ENCODE measurements at places on chromosomes 16 and 17.

DNA sequence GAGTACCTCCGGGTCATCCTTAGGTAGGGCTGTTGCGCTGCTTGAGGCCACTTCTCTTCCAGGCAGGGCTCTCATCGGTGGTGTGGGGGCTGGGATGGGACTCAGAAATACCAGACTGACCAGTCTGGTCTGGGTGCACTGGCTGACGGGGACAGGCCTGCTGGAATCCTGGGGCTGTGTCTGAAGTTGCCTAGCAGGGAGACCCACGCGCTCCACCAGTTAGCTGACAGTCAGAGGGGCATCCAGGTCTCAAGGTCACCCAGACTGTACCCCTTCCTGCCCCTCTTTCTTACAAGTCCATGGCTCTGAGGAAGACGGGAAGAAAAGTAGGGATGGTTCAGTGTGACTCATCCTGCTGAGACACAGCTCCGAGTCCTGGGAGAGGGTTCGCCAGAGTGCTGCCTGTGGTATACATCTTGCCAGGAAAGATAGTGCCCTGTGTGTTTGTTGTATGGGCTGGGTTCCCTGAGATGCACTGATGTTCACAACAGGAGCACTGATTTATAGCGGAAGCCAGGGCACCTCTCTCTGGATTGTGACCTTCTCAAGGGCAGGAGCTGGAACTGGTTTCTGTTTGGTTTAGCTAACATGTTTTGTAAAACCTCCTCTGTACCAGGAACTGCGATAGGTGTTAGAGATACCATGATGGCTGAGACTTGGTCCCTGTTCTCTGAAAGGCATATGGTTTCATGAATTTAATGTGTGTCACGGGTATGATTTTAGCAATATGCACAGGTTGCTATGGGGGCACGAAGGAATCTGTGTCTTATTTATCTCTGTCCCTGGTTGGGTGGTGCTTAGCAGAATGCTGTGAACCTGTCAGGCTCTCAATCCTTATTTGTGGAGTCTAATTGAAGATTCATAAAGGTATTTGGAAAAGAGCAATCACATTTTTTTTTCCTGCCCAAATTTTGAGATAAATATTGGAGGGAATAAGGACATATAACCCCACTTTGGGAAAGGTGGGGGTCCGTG lies 97.5 kb downstream of the OR1D5 start:
- peak; percentile 50 for DNase-seq

- DNase-seq, result no peak
Observed at GRCh38 chr16:15644267-15644961, 1.5 kb upstream of the MARF1 start.

GRCh38 chr17:73856556-73856955 lies 212.3 kb upstream of the SDK2 start:
- no peak for DNase-seq

- DNase-seq, result no peak
Observed at GRCh38 chr17:72400863-72401262, 280.0 kb downstream of the SOX9 start.

GRCh38 chr16:56869513-56870275 lies 4.7 kb downstream of the SLC12A3 start:
- peak; percentile 39 for DNase-seq

- no peak for DNase-seq
Observed at GRCh38 chr17:59892251-59892923, 356 bp downstream of the TUBD1 start.

- no peak for DNase-seq
Observed at GRCh38 chr17:53470626-53471025, 352.1 kb upstream of the KIF2B start.

DNA sequence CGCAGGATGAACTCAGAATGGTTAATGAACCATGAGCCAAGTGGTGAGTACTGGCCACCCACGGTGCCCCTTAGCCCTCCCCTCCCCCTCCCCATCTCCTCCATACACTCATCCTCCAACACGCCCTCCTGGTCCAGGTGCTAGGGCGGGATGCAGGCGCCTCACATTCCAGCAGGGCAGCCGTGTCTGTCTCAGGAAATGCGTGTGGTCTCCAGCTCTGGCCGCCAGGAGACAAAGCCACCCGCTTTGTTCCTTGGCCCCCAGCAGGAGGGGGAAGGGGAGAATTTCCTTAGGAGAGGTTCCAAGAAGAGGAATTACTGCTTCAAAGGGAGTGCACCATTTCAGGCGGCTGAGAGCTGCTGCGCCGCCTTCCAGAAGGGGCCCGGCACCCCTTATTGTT lies 29.7 kb upstream of the RMI2 start:
- DNase-seq, result peak; percentile 45

DNA sequence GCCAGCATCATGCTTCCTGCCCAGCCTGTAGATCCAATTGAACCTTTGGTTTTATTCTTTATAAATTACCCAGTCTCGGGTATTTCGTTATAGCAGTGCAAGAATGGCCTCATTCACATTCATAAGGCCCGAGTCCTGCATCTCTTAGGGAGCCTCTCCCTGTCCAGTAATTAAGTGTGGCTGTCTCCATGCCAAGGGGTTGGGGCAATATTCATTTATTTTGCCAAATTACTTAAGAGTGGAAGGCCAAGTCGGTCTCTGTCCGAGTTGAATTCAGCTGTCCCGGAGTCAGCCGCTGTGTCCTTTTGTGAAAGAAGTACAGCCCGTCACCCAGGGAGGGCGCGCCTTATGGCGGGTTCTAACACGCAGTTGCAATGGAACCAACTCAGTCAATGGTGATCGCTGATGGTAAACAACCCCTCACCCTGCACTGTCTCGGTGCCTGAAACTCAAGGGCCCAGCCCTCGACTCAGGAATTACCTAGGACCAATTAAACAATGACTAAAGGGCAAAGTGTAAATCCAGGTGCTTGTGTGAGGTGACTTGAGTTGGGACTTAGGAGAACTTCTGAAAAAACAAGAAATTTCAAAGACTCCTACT lies 22.2 kb downstream of the KIAA0513 start:
- no peak for DNase-seq

- no peak for DNase-seq
Observed at GRCh38 chr17:1797323-1797722, 32.4 kb downstream of the SMYD4 start.

DNA sequence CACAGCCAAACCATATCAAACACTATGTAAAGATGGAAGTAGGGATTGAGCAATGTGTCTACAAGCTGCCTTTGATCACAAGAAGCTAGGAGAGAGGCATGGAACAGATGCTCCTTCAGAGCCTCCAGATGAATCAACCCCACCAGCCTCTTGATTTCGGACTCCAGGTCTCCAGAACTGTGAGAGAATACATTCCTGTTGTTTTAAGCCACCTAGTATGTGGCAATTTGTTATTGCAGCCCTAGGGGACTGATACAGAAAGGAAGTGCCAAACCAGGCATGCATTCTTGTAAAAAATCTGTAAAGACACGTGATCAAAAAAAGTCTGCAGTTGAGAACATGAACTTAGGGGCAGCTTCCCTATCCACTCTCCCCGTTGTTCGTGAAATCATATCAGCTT lies 91.1 kb downstream of the C17orf67 start:
- peak; percentile 13 for DNase-seq

DNA sequence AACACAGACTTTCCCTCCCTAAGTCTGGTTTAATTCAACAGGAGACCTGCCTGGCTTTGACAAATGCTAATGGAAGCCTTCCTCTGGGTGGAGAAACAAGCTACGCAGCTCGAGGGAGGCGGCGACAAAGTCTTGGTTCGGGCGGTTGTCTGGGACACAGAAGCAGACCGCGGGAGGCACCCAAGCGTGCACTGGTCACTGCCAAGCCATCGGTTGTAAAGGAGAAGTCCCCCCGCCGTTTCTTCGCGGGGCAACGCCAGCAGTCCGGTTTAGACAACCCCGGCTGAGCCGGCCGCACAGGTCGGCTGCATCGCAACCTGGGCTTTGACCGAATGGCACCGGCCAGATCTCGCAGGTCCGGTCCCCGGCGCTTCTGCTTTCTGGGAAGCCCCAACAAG lies 586 bp downstream of the GLYR1 start:
- peak; percentile 65 for DNase-seq

DNA sequence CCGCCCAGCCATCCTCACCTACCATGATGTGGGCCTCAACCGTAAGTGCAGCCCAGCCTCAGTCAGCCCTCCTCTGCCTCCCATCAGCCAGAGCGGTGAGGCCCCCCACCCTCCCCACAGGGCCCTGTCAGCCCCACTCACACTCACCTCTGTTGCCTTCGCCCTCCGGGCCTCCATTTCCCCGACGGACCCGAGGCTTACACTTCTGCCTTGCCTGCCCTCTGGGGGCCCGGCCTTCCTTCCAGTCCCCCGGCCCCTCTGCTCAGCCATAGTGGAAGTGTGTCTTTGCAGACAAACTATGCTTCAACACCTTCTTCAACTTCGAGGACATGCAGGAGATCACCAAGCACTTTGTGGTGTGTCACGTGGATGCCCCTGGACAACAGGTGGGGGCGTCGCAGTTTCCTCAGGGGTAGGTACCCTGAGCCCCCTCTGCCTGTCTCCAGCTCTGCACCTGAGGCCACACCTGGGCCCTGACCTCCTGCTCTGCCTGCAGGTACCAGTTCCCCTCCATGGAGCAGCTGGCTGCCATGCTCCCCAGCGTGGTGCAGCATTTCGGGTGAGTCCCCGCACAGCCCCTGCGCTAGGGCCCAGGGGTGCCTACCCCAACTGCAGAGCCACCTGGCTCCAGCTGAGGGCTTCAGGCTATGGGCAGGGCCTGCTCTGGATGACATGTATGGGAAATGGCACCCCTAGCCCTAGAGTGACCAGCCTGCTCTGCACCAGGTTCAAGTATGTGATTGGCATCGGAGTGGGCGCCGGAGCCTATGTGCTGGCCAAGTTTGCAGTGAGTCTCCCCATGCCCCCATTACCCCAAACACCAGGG lies 4.1 kb downstream of the NDRG4 start:
- DNase-seq, result no peak
